NCI-H524 (cell line): ENCODE measurements at places on chromosomes 12 and 14.

DNA sequence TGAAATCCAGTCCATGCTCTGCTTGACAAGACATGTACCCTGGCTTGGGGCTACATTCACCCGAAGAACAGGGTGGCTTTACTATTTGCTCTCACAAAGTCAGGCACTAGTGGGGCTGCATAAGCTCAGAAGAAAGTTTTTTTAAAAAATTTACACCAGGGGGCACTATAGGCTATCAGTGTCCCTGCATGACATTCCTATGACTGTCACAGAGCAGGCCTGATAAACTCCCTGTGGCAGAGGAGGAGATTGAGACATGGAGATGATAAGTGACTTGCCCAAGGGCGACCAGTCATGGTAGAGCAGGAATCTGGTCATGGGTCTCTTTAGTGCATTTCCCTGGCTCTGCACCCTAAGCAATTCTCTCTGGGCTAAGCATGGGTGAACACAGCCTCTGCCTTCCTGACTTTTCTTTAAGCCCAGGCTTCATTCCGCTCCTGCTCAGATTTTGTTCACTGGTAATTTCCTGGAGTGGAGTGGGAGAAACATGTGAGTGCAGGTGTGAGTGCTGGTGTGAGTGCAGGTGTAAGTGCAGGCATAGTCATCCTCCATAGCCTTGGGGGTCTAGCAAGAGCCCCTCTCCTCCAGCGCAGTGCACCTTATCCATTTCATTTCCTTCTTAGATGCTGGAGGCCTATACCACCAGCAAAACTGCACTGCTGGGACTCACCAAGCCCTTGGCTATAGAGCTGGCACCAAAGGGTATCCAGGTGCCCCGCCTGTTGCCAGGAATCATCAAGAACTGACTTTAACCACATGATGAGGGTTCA, 91.6 kb downstream of the DHRS2 start:
- peak; percentile 46 for DNase-seq

DNA sequence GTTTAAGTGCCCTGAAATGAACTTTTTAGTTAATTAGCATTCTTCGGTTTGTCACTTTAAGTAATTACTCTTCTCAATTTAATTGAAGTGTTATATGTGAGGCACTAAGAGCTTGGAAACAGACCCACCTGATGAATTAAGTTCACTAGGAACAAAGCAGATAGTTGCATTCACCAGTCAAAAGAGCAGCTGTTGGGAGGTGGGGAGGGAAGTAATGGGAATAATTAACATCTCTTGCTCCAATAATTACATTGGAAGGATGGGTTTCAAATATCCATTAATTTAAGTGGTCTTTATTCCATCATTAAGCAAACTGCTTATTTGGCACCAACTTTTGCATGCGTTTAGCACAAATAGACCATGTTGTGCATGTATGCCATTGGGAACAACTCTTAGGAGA, 667.2 kb downstream of the GALC start:
- DNase-seq: peak; percentile 80

DNA sequence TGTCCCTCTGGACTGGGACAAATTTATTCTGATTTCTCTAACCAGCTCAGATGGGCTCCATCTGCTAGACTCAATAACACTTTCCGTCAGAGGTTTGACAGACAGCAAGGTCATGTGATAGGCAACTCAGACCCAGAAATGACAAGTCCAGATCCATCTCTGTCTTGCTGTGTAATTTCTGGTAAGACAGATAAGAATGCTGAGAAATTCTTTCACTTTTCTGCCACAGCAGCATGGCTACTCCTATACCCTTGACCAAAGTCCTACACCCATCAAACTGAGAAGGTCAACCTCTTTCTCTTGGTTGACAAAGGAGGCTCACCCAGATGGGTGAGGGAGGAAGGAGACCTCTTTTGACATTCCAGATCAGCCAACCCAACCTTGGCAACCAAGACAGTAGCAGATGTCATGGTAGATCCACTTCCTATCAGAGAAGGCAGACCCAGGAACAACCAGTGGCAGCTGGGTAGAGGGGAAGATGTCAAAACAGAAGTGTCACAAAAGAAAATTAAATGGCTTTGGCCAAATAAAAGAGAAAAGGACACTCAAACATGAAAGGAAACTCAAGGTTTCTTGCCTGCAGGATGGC, 36.9 kb upstream of the PRKAB1 start:
- no peak for DNase-seq

GRCh38 chr14:21825845-21826244, 152.2 kb upstream of the OR4E1 start:
- no peak for DNase-seq

GRCh38 chr14:74176400-74176793, 62.9 kb upstream of the VSX2 start:
- no peak for DNase-seq
